ENCODE measurements at places on chromosomes 2 and 18. TPM values are rescaled to one million over a fixed set of nuclear protein-coding genes. Genes with fewer than 3 reads are reported as not detected.

SGPP2 gene
- 2.0 TPM for total RNA-seq

CBLN2 gene
- total RNA-seq, result 20.8 TPM

ERMN gene
- 6.0 TPM for total RNA-seq

KATNAL2 gene
- total RNA-seq, result 4.6 TPM

PLEKHH2 gene
- total RNA-seq, result 36.6 TPM

FOXI3 gene
- total RNA-seq, result 7.1 TPM
